ENCODE measurements at places on chromosomes 5 and 9.

- DNase-seq: no peak
Observed at GRCh38 chr9:93673021-93673838, 96.8 kb downstream of the PHF2 start.

DNA sequence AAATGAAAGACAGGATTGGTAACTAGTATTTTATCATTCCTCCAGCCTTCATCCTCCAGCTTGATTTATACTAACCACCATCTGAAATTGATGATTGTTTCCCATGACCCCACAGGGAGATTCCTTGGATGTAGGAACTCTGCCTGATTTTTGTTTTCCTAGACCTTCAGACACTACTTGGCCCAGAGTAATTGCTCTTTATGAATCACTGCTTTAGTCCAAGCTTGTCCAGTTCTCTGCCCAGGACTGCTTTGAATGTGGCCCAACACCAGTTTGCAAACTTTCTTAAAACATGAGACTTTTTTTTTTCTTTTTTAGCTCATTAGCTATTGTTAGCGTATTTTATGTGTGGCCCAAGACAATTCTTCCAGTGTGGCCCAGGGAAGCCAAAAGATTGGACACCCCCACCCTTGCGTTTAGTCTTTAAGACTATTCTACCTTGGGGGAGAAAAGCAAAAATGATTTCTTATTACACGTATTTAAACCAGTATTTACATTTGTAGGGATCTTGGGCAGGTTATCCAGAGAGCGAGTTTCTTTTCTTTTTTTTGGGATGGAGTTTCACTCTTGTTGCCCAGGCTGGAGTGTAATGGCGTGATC, 18.4 kb downstream of the BASP1 start:
- no peak for DNase-seq

GRCh38 chr9:89740722-89741121, 135.9 kb downstream of the GADD45G start:
- no peak for DNase-seq

- DNase-seq: no peak
Observed at GRCh38 chr9:26234865-26235264, 556.6 kb upstream of the TUSC1 start.

GRCh38 chr9:134475011-134475790, 148.9 kb downstream of the RXRA start:
- peak; percentile 9 for DNase-seq

GRCh38 chr5:83503662-83504061, 32.1 kb downstream of the VCAN start:
- DNase-seq: no peak

GRCh38 chr5:1093361-1093760, 18.5 kb downstream of the SLC12A7 start:
- no peak for DNase-seq

DNA sequence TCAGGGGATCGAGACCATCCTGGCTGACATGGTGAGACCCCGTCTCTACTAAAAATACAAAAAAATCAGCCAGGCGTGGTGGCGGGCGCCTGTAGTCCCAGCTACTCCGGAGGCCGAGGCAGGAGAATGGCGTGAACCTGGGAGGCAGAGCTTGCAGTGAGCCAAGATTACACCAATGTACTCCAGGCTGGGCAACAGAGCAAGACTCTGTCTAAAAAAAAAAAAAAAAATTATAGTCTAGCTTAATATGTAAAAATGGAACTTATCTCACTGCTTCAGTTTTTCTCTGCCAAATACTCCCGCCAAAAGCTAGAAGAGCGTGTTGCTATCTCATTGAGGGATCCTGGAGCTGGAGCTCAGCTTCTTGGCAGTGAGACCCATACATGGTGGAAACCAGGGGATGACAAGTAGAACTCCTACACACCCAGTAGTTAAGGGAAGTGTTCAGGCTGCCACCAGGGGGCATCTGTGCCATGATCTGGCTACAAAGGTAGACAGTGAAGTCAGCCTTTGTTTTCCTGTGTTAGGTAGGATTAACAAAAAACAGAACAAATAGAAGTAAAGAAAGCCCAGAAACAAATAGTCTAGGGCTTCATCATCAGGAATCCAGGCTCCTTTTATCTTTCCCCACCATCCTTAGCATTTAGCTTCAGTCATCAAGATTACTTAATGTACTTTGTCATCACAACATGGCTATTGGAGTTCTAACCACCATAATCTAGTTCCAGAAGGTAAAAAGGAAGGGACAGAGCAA, 33.6 kb upstream of the GLIPR2 start:
- DNase-seq: peak; percentile 83

DNA sequence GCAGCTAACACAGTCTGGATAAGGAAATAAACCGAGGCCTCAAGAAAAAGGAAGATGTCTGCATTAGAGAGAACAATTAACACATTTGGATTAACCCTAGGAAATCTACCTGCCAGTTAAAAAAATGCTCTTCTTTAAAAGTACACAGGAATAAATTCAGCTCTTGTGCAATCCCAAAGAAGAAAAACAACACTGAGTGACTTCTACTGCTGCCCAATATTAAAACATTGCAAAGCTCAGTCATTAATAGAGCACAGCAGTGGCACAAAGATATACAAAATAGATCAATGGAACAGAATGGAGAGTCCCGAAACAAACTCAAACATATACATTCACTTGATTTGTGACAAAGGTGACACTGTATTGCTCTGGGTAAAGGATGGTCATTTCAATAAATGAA, 119.7 kb downstream of the GNAQ start:
- no peak for DNase-seq

DNA sequence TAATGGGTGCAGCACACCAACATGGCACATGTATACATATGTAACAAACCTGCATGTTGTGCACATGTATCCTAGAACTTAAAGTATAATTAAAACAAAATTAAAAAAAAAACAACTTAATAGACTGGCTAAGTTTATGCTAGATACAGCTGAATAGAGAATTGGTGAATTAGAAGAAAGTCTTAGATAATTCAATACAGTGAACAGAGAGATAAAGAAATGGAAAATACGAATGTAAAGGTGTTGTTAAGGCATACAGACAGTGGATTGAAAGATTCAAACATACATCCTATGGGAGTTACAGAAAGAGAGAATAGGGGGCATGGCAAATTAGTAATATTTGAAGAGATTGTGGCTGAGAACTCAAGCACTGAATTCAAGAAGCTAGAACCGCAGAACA, 75.4 kb downstream of the RASGRF2 start:
- no peak for DNase-seq

DNA sequence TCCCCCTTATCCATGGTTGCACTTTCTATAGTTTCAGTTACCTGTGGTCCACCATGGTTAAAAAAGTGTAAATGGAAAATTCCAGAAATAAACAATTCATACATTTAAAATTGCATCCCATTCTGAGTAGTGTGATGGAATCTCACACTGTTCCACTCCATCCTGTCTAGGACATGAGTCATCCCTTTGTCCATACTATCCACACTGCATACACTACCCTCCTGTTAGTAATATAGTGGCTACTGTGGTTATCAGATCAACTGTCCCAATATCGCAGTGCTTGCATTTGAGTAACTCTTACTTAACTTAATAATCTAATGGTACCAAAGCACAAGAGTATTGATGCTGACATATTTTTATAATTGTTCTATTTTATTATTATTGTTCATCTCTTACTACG, 100.7 kb downstream of the RAB3C start:
- DNase-seq: no peak

DNA sequence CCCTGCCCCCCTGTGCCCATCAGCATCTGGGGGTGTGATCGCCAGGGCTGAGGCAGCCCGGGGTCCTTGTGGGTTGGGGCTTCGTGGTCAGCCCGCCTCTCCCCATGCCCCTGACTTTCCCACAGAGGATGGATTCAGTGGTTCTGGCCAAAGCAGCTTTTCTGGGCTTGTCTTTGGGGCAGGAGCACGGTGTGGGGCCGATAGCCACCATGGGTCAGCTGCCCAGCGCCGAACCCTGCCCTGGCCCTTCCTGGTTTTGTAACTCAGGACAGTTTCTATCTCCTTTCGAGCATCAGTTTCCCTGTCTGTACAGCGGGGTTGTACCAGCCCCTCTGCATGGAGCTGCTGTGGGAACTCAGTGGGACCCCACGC, 77.1 kb downstream of the HMCN2 start:
- no peak for DNase-seq
